ENCODE measurements at places on chromosomes 16 and 17.

- no peak for DNase-seq
These were observed 676 bp downstream of the CPD start for GRCh38 chr17:30379303-30379902.

GRCh38 chr17:28967221-28968135, 16.2 kb upstream of the PHF12 start:
- DNase-seq, result no peak

GRCh38 chr16:86879268-86879667, 300.9 kb downstream of the FOXL1 start:
- no peak for DNase-seq

GRCh38 chr17:57090560-57091185, 5.6 kb downstream of the AKAP1 start:
- no peak for DNase-seq

GRCh38 chr16:58824201-58824600, 90.1 kb upstream of the GOT2 start:
- DNase-seq, result no peak

- DNase-seq, result no peak
These were observed 10.4 kb upstream of the RUNDC3A start for GRCh38 chr17:44297975-44298374.
